AG09319 (cell line): ENCODE measurements at places on chromosomes 12 and 14.

- DNase-seq: no peak
Observed at GRCh38 chr12:8648576-8649205, 13.9 kb downstream of the MFAP5 start.

DNA sequence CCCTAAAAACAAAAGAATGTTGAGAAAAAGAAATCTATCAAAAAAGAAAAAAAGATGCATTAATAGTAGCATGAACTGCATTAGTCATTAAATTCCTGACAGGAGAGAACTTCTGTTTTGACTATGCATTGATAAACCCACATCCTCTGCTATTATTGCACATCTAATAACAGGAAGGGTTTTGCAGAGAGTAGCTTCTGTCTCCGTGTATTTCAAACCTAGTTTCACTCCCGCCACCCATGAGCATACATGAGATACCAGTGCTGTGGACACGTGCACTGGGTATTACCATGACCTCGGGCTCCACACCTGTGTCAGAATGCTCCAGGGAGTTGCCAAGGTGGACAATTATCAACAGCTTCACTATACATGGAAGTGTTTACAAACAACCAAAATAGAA, 449.1 kb upstream of the SOX5 start:
- DNase-seq: no peak

DNA sequence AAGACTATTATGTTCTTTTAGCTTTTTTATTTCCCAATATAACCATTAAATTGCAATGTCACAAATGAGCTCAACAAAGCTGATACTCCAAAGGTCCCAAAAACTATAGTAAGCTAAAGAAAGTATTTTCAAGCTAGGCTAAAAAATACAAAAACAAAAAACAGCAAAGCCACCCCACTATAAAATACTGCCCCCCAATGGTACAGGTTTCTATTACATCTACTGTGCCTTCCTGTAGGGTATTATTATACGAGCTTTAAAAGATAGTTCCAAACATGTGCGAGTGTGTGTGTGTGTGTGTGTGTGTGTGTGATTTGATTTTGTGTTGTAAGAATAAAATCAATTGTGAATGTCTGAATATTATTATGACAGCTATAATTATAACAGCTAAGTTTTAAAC, 1.1 kb downstream of the IFNG start:
- no peak for DNase-seq

DNA sequence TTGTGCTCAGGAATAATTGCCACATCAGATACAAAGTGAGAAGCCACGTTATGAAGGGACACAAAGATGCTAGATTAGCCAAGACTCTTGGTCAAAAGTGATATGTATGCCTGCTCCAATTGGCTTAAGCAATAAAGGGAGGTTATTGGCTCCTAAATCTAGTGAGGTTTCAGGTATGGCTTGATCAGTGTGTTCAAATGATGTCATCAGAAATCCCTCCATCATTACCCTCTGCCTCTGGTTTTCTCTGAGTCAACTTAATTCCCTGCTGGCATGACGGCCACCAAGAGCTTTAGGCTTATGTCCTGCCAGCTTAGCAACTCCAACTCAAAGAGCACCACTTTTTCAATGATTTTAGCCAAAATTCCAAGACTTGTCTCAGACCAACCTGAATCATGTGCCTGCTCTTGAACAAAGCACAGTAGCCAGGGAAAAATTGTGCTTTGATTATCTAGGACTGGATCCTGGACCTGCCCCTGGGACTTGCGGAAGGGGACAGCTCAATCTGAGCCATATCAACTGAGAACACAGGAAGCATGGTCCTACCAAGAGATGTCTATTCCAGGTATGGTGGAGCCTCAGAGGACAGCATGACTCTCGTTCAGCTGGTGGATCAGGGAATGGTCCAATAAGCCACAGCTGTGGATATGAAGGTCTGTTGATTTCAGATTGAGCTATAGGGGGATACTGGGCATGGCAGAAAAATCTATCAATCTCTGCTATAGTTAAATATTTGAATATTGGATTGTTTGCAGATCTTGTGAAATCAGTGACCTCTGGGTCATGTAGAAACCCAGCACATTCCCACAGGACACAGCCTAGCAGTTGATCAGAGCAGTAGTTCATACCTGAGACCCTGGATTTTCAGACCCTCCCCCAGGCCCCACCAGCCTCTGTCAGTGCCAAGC, 16.1 kb upstream of the P2RX7 start:
- no peak for DNase-seq

DNA sequence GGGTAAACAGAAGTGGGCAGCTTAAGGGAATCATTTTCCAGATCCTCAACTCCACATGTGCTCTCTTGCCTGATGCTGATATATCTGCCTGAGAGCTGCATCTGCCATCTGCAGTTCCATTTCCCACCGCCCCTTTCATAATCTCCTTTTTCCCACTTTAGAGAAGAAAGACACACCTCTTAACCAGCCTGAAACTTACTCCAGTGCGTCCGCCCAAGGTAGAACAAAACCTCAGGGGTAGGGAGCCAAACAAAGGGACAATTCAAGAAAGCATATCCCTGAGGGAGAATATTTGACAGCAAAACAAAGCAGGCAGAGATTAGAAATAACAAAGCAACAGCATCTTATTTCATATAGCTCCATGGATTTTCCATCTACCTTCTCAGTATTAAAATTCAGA, 4.3 kb downstream of the MDM1 start:
- DNase-seq: no peak

GRCh38 chr12:5554711-5555110, 122.8 kb downstream of the NTF3 start:
- peak; percentile 43 for DNase-seq

- no peak for DNase-seq
Observed at GRCh38 chr14:95402176-95402575, 82.5 kb upstream of the CLMN start.

- DNase-seq: no peak
Observed at GRCh38 chr12:94762943-94763342, 112.6 kb upstream of the TMCC3 start.

GRCh38 chr12:71417181-71417580, 22.4 kb upstream of the LGR5 start:
- DNase-seq: no peak

- no peak for DNase-seq
Observed at GRCh38 chr12:70049596-70050360, 193.5 kb upstream of the CNOT2 start.
